ENCODE measurements at places on chromosomes 4 and X.

GRCh38 chr4:186105647-186106321, 1.3 kb downstream of the FAM149A start:
- no peak for DNase-seq

DNA sequence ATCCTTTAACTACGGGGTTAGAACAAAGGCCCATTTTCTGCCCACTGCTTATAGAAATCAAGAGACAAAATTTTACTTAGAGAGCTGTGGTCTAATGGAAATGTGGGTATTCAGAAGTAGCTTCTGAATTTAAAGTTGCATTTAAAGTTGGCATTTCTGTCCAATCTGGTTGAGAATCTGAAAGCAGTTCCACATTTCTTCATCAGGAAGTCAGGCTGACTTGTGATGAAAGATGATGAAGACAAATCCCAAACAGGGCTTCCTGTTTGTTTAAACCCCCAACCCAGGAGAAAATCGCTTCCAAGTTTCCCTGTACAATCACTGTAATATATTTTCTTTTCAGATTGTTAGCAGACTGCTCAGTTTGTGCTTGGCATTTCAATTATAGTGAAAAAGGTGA, 345.3 kb downstream of the SPRY1 start:
- DNase-seq, result no peak

DNA sequence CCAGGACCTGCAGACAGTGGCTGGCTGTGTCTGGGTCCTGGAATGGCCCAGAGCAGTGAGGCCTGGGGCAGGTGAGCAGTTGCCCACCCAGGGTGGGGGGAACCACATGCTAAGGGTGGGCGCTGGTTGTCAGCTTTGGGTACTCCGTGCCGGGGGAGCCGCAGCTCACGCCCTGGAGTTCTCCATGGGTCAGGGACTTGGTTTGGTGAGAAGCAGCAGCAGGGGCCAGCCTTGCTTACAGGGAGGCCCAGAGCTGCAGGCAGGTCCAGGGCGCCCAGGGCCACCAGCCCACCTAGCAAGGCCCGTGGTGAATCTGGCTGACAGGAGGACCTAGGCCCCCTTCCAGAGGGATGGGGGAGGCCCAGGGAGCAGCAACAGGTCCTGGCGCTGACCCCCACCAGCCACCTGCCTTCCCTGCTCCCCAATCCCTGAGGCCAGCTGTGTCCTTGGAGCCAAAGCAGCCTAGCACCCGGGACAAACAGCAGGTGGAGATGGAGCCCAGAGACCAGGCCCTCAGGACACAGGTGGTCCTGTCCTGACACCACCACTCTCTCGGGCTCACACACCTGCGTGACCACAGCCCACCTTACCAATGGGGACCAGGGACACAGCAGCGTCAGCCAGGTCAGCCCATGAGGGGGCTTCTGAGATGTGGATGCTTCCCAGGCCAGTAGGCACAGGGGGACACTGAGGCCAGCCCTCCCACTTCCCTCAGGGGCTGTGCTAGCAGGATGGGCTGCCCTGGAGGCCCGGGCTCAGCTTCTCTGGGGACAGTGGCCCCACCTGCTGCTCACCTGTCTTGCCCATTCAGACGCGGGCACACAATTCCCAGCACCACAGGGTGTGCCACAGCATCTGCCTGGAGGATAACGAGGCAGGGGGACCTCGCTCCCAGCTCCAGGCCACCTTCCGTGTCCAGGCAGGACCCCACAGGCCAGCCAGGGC, 3.5 kb downstream of the MXD4 start:
- no peak for DNase-seq

DNA sequence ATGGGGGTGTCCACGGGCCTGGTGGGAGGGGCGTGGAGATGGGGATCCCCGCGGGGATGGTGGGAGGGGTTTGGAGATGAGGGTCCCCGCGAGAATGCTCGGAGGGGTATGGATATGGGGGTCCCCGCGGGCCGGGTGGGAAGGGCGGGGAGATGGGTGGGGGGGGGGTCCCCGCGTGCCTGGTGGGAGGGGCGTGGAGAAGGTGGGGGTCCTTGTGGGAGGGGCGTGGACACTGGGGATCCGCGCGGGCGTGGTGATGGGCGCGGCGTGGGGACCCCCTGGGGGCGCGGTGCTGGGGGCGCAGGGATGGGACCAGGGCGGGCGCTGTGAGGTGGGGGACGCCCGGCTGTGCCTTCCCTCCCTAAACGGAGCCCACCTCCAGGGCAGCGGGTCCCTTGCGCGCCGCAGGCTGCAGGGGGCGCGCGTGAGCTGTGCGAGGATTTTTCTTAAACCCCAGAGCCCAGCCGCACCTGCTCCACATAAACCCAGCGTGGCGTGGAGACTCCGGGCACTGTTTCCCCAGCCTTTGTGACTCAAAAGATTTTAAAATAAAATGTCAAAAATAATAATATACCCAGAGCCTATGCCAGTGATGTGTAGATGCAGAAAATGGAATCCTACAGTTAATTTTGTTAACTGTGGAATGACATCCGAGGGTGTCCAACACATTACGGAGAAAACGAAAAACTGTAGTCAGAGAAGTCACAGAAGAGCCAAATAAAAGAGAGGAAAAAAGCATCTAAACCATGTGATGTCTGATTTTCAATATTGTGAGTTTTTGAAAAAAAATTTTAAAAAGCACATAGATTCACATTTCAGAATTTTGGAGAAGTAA, 1.5 kb upstream of the ASMTL start:
- peak; percentile 87 for DNase-seq

DNA sequence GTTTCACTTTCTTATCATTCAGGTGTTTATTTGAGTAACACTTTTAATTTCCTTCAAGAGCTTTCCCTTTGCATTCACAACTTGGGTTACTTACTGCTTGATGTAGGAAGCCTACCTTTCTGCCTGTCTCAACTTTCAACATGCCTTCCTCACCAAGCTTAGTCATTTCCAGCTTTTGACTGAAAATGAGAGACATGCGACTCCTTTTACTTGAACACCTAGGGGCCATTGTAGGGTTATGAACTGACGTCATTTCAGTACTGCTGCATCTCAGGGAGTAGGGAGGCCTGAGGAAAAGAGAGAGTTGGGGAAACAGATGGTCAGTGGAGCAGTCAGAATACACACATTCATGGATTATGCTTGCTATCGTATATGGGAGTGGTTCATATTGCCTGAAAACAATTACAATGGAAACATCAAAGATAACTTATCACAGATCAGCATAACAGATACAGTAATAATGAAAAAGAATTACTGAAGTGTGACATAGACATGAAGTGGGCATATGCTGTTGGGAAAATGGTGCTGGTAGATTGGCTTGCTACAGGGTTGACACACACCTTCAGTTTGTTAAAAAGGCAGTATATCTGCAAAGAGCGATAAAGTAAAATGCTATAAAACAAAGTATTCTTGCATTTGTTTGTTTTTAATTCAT, 25.7 kb downstream of the USP53 start:
- DNase-seq, result no peak

GRCh38 chrX:152992115-152992514, 1.8 kb downstream of the PNMA5 start:
- DNase-seq, result no peak

DNA sequence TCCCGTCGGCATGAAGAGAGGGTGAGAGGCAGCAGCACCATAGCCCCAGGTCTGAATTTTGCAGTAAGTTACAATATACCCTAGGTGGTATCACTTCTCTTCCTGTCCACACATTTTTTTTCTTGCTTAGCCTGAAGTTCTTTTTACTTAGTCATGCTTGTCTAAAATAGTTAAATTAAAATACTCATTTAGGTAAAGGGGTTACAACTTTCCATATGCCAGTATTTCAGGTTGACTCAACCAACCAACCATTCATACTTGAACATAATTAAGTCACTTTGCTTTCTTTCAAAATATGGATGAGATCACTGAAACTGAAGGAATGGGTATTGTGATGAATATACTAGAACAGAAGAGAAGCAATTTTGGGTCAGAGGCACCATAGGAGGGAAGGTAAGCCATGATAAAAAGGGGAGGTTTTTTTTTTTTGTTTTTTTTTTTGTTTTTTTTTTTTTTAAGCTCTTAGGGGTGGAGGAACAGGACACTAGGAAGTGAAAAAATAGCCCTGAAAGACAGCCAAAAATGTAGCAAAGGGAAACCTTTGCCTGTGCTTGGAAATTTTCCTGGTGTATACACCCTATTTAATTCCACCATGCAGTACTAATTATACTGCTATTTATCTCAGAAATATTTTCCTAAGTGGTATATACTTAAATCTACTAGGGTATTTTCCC, 41.8 kb downstream of the RPS6KA3 start:
- no peak for DNase-seq

- no peak for DNase-seq
These were observed 759 bp downstream of the ZC4H2 start for GRCh38 chrX:64975491-64975890.

DNA sequence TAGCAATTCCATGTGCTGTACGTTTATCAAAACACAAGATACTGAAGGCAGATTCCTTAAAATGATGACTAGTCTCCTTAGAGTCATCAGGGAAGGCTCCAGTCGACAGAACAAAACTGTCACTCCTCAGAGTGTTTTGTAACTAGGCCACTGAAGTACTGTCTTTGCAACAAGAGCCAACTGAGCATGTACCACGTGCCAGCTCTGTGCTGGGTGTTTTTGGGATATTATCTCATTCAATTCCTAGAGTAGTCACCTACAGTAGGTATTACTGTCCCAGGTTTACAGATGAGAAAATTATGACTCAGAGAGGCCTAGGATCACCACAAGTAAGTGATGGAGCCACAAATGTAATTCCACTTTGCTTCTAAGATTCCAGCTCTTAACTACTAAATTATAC, 18.3 kb upstream of the NUP54 start:
- DNase-seq, result no peak

- DNase-seq, result no peak
These were observed 176.1 kb upstream of the MAGEB16 start for GRCh38 chrX:35622040-35622439.

DNA sequence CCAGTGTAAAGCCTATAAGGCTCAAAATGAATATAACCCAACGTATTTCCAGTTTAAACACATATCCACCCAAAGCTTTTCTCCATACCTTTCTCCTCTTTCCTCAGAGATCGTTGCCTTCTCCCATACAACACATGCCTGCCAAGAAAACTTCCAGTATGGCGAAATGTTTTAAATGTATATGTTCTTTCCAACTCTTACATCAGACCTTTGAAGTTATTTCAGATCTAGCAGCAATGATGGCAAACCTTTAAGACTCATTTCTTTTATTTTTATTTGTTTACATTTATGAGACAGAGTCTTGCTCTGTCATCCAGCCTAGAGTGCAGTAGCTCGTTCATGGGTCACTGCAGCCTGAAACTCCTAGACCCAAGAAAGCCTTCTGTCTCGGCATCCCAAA, 265.4 kb downstream of the BMPR1B start:
- DNase-seq, result no peak
